ENCODE measurements at places on chromosomes 7 and 10. TPM values are rescaled to one million over a fixed set of nuclear protein-coding genes. Genes with fewer than 3 reads are reported as not detected.
A peak's percentile ranks its signal among the peaks of the same experiment; 100 is the strongest.

The BMPR1A gene
- 14.4 TPM for total RNA-seq

The ERVW-1 gene
- total RNA-seq, result not detected

The ANKRD61 gene
- not detected for total RNA-seq

The IFIT2 gene
- 2.0 TPM for total RNA-seq

The GARS1 gene
- 152 TPM for total RNA-seq

The SORCS1 gene
- not detected for total RNA-seq

The PNLIP gene
- not detected for total RNA-seq

The LHFPL3 gene
- total RNA-seq, result not detected

The PRR15 gene
- total RNA-seq, result not detected

The PRKG1 gene
- total RNA-seq, result 0.42 TPM

The CFAP43 gene
- total RNA-seq, result 0.16 TPM

The MRLN gene
- not detected for total RNA-seq

- ATAC-seq, result no peak
These were observed 10.4 kb downstream of the HDAC9 start for GRCh38 chr7:18505870-18506460.

- no peak for ATAC-seq
These were observed 45.9 kb downstream of the INPP5A start for GRCh38 chr10:132583456-132583855.

GRCh38 chr7:27130540-27131389 lies at the start of gene HOXA4:
Gene HOXA4, minus strand, starts transcription at chr7:27130757. Its CDS starts 24 bp downstream, at chr7:27130733.
- peak; percentile 88 for ATAC-seq

DNA sequence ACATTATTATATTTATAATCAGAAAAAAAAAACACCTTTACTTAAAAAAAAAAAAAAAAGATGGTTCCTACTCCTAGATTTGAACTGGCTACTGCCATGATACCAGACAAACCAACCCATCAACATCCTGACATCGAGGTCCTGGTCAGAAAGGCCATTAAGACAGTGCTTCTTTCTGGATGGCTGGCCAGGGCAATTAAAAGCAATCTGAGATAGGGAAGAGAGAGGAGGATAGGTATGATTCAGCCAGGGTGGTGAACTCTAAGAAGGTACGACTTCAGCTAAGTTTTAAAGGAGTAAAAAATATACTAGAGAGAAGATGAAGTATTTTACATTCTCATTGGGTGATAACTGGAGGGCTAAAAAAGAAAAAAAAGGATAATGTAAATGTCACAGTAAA lies 139.0 kb downstream of the DOCK4 start:
- ATAC-seq, result no peak

DNA sequence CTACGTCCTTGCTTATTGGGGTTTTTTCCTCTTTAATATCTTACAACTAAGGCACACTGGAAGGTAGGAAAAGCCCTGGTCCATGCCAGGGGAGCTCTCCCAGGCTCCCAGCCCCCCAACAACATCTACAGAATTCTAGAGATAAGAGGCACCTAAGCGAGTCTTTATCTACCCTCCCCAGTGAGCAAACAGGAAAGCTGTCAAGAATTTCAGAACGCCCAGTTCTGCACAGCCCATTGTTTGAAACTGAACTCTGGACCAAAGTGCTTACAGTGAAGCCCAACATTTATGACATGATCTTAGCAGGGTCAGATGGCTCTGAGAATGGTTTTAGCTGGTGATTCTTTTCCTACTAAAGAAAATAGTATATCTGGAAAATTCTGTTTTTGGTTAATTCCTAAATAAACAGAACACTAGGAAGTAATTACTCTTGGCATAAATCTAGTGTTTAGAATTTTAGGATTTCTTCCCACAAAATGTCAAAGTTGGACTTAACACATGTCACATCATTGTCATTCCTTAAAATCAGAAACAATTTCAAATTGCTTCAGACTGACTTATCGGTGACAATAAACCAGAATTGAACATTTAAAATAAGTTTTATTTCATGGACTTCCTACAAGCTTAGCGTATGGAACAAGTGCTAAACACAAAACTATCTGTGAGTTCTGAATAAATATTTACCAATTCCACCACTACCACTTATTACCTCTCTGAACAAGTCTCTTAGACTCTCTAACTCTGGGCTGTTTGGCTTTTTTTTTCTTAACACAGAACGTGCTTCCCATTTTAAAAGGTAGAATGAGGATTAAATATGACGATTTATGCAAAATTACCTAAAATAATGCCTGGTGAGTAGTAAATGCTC lies 31.3 kb upstream of the RNF32 start:
- no peak for ATAC-seq

DNA sequence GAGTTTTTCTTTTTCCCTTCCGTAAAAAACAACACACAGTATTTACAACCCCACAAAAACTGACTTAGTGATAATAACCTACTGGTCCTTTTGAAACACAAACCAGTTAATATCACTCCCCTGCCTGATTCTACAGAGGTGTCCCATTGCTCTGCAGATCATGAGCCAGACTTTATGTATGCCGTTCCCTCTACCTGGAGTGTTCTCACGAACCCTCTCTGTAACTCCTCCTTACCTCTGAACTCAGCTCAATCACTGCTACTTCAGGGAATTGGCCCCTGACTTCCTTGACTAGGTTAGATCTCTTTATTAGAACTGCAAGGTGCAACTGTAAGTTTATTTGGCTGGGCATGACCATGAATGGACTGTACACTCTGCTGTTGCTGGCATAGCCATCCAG lies 1.6 kb upstream of the LGI1 start:
- no peak for ATAC-seq

DNA sequence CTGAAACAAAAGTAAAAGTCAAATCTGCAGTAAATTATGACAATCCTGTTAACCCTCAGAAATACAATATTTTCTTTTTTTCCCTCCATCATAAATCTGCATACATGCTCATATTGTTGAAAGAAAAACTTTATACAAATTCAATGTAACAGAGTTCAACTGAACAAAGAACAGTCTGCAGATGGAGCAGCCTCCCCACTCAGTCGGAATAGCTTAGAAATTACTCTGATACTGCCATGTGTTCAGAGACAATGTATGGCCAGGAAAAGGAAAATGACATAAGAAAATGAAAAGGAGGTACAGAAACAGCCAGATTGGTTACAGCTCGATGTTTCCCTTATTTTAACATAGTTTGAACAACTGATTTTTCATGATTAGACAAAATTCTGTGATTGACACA lies 651.9 kb upstream of the COBL start:
- no peak for ATAC-seq

DNA sequence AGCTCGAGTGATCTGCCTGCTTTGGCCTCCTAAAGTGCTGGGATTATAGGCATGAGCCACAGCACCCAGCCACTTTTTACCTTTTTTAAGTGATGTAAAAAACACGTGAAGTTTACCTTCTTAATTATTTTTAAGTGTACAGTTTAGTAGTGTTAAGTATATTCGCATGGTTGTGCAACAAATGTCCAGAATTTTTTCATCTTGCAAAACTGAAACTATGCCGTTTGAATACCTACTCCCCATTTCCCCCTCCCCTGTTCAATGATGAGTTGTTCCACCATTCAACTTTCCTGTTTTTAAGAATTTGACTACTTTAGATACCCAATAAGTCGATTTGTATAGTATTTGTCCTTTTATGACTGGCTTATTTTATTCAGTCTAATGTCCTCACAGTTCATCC lies 10.9 kb downstream of the NRBF2 start:
- no peak for ATAC-seq

GRCh38 chr10:62015994-62016393 lies 114.5 kb downstream of the ARID5B start:
- no peak for ATAC-seq

- ATAC-seq, result no peak
These were observed 643.5 kb upstream of the DPP6 start for GRCh38 chr7:153408360-153409335.

DNA sequence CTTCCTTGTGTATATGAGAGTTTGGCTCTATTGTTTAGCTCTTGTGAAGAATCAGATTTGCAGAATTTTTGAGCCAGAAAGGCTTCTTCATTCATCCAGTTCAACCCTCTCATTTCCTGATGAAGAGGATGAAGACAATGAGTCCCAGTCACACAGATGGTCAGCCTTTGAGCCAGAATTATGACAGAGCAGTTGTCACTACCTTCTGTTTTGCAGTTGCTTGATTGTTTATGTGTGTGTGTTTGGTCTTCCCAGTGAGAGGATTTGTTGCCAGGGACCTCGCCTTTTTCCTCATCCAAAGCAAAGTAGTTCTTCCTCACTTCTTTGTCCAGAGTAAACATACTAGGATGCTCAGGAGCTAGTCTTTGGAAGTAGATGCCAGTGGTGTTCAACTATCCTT lies 15.6 kb downstream of the MDFIC start:
- no peak for ATAC-seq

DNA sequence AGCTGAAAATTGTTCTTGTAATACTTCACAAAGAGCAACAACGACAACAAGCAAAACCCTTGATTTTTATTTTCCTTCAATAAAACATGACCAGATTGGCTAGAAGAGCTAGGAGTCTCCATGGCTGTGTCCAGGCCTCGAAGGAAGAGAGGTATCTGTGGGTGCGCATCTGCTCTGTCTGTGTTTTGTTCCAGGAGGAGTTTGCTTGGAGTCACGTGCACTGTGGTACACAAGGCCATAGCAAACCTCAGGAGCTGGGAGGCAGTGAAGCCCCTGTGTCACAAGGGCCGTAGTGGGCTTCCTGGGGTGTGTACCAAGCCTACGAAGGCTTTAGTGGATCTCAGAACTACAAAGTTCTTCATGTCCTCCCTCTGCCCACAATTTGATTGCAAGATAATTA lies 271.7 kb downstream of the TWIST1 start:
- no peak for ATAC-seq

- ATAC-seq, result no peak
These were observed 143.3 kb upstream of the LRGUK start for GRCh38 chr7:133983685-133984419.

DNA sequence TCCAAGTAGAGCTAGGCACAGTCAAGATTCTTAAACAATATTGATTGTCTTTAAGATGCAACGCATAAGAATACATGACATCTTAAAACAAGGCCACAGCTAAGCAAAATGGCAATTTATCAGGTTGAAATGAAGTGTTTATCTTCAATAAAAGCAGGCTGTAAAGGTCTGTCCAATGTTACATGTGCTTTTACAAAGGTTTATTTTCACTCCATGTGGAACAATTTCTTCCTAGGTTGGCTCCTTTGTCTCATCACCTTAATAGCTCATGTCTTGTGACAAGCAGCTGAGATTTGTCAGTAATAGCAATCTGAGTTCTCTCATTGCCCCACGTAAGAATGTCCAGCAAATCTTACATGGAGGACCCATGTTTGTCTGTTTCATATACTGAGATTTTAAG lies 437.6 kb downstream of the GPAM start:
- no peak for ATAC-seq

- no peak for ATAC-seq
These were observed 101.6 kb upstream of the PPIF start for GRCh38 chr10:79245539-79246208.

DNA sequence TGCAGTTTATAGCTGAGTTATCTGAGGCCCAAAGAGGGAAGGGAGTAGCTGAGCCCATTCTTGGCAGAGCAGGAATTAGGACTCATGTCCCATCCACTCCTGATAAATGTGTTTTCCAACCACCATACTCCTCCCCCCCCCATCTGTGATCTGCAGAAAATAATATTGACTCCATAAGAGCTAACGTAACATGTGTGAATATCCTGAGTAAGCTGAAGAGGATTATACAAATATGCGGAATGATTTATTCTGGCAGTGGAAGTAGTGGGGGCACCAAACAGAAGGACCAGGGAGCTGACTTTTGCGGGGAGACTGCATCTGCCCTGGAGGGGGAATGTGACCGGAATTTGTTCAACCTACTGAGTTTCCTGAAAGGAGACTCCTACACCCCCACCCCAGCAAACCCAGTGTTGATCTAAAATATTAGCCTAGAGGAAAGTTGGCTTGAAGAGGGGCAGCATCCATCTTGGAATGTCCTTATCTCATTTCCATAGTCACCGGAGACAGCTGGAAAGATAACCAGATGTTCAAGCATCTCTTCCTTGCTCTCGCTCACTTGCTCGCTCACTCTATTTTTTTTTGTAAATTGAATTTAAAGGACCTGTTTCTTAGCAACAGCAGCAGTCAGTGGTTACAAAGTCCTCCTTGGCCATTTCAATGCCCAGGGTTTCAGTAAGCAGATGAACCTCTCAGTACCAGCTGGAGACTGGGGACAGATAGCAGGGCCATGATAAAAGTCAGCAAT lies 114.7 kb downstream of the RPS24 start:
- no peak for ATAC-seq

DNA sequence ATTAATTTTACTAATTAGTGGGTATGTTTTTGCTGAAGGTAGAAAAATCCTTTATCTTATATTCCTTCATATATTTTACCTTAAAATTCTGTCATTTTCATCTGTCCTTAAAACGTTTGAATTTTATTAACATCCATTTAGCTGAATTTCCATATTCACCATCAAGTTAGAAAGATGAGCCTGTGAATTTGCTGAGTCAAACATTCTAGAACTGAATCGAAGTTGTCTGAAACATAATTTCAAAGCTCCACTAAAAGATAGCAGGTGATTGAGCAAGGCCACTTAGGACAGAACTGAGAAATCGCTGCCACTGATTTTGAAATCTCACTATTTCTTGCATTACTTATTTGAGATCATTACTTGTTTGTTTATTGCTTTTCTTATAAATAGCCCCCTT lies 17.5 kb downstream of the HGF start:
- ATAC-seq, result no peak

DNA sequence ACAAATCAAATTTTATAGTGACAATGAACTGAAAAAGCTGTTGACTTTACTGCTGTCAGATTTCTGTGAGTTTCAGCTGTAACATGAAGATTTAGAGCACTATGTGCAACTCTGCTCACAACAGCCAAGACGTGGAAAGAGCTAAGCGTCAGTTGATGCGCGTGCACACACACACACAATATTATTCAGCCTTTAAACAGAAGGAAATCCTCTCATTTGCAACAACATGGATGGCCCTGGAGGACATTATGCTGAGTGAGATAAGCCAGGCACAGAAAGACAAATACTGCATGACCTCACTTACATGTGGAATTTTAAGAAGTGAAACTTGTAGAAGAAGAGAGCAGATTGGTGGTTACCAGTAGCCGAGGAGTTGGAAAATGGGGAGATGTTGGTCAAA lies 82.8 kb upstream of the FRMD4A start:
- no peak for ATAC-seq

DNA sequence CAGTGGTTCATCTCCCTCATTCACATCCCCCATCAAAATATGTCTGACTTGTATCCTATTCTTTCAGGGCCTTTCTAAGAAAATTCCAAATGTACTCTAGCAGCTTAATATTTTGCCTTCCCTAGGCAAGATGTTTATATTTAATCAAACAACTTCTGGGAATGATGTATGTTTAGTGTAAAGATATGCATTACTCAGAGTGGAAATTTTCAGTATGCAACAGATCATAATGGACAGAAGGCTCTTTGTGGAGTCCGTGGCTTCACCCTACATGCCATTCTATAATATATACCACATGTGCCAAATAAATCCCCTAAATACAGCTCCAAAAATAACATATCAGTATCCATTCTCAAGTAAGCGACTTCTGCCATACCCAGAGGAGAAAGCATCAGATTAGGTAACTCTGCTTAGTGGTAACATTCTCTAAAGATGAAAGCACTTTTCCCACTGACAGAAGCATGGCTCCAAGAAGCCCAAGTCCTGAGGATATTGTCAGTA lies 316.6 kb downstream of the KCNMA1 start:
- ATAC-seq, result no peak

Measured in activated T-helper 17 cell treated with anti-CD3 and anti-CD28 coated beads, Interleukin-2, amount 50 U/mL, for 72 hours (primary cell).